Posterior vena cava (tissue), 2 donors: ENCODE measurements at places on chromosomes 7 and 10.

DNA sequence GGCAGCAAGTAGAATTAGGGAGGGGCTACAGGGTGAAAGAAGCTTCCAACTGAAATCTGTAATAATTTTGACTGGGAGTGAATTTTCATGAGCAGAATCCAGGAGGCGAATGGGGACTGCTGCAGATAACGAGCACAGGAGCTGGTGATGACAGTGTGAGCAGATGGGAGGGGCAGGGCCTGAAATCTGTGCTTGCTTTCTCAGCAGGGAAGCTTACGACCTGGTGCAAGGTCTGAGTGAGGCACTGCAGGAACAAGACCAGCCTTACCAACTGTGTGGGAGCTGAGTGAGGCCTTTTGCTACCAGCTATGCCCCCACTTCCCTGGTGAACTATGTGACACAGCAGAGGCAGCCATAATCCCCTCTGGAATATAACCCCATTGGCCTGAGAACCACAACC lies 109.8 kb downstream of the HPSE2 start:
- no peak for DNase-seq

GRCh38 chr7:101466871-101467270 lies 104.2 kb downstream of the COL26A1 start:
- DNase-seq, result peak; percentile 28

GRCh38 chr7:1943326-1943725 lies 273.2 kb downstream of the ELFN1 start:
- DNase-seq, result peak; percentile 29

DNA sequence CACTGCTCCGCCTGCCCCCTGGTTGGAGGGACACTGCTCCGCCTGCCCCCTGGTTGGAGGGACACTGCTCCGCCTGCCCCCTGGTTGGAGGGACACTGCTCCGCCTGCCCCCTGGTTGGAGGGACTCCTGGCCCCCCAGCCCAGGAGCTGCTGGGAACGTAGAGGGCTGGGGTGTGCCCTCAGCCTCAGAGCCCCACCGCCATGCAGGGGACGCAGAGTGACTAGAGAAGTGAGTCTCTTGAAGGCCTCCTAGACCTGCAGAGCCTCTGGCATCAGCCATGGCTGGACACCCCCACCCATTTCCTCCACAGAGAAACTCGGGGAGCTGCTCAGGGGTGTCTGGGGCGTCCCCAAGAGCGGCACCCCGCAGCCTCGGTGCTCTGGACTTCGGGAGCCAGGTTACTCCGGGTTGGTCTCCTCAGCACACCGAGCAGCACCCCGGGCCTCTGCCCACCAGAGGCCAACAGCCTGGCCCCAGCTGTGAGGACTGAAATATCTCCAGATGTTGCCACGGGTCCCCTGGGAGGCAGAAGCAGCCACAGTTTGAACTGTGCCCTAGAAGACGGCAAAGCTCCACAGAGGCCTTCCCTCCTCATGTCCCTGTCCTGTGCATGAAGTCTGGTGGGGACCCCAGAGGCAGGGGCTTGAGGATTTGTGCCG lies 191.9 kb downstream of the ELFN1 start:
- no peak for DNase-seq
